ENCODE measurements at places on chromosomes 5 and 9.

DNA sequence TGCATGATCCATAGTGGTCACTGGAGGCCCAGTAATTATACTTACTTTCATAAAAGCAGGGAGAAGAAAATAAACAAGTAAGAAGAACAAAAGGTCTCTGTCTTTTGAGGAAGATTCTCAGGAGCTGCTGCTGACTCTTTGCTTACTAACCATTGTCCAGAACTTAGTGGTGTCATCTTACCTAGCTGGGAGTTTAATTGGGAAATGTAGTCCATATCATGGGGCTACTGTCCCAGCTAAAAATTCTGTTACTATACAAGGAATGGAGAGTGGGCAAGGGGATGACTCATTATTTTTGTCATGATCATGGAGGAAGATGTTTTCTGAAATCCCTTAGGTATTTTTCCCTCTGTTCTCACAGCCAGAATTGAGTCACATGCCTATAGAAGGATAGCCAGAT, 639.3 kb downstream of the MTRR start:
- no peak for DNase-seq

- no peak for DNase-seq
These were observed 8.6 kb upstream of the STARD4 start for GRCh38 chr5:111520908-111521307.

- peak; percentile 12 for DNase-seq
These were observed 81.4 kb upstream of the ANKRD55 start for GRCh38 chr5:56314529-56314928.

- no peak for DNase-seq
These were observed 916.6 kb downstream of the DNAH5 start for GRCh38 chr5:13027874-13028273.

- DNase-seq = no peak
These were observed 1.9 kb downstream of the ALDH1A1 start for GRCh38 chr9:72950875-72951442.

DNA sequence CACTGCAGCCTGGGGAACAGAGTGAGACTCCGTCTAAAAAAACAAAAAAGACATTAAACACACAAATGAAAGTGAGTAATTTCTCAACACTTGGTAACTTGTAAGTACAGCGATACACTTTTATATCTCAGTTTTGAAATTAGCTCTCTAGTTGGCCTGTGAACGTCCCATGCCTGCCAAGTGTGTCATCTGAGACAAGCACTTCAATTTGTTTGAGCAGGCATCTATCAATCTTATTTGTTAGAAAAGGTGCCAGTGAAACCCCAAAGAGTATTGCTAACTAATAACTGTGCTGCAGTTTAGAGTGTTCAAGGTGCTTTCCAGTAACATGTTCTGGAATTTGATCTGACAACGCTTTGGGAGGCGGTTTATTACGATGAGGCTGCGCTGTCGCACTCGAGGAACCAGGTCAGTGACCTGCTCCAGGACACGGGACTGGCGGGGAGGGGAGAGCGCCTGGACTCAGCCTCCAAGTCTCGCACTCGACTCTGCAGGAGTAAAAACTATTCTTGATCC, 1.1 kb upstream of the SPIN1 start:
- DNase-seq = no peak
